ENCODE measurements at places on chromosomes 7 and 10.
A peak's percentile ranks its signal among the peaks of the same experiment; 100 is the strongest.

DNA sequence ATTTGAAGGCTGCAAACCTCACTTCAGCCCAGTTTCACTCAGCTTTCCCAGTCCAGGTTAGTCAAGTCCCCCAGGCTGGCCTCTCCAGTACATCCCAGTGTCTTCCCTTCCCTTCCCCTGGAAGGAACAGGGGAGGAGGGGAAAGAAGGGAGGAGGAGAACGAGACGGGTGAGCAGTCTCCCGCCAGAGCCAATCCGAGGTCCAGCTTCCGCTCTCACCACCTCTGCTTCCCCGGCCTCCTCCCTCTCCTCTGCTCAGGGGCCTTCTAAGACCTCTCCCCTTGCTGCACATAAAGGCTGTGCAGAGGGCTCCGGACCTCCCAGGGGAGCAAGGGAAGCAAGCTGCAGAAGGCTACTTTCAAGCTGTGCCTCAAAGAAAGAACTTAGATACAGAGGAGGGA lies 4.1 kb downstream of the ATG9B start:
- no peak for DNase-seq

DNA sequence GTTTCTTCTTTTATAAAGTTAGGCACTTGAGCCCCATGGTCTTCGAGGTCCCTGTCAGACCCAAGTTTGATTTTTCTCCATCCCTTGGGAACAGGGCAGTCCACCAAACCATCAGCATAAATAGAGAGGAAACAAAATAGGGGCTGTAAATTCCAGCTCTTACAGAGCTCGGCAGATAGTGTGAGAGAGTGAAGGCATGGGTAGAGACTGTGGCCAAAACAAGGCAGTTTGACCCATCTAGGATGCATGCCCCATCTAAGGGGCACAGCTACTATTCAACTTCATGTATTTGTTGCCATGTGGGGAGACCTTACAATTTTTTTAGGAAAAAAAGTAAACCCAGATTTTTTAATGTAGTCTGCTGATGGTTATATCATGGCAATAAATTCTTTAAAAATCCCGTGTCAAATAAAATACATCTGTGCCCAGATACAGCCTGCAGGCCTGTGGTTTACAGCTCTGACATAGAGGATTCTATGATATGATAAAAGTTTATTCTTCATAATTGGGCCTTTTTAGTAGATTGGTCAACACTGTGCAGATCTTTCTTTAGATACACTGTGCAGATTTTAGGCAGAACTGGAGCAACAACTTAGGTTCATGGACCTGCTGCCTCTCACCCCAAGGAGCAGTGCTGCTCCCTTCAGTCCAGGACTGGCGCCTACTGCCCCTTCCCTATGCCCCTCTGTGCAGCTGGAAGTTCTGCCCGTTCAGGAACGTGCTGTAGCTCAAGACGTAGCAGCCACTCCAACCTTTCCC lies 5.3 kb downstream of the PPP1R3C start:
- DNase-seq: no peak

DNA sequence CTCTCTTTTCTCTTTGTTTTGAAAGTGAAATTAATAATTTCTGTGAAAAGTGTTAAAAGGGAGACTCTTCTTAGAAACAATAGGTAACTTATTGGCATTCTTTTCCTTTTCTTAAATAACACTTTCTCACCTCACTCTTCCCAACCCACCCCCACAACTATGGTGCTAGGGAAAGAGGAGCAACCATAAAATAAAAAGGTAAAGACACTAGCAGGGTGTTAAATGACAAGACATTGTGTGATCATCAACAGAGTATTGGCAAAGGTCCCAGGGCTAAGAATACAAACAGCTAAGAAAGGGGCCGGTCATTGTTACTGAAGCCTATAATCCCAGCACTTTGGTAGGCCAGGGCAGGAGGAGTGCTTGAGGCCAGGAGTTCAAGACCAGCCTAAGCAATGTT lies 183.7 kb downstream of the NEBL start:
- no peak for DNase-seq

DNA sequence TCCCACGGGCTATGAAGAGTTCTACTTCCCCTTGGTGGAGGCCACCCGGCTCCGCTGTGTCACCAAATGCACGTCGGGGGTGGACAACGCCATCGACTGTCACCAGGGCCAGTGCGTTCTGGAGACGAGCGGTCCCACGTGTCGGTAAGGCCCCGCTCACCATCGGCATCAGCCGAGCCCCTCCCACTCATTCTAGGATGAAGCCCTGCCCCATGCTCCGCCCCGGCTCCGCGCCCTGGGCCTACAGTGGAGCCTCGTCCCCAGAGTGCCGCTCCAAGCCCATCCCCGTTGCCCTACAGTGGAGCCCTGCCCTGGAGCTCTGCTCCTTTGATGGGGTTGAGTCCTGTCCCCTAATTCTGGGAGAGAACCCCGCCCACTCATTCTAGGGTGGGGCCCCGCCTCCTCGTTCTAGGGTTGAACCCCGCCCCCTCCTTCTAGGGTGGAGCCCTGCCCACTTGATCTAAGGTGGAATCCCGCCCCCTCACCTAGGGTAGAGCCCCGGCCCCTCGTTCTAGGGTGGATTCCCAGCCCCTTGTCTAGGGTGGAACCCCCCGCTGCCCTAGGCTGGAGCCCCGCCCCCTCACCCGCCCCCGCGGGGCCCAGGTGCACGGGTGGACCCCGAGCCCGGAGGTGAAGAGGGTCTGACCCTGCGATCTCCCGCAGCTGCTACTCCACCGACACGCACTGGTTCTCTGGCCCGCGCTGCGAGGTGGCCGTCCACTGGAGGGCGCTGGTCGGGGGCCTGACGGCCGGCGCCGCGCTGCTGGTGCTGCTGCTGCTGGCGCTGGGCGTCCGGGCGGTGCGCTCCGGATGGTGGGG lies 3.4 kb upstream of the MUC12 start:
- DNase-seq: peak; percentile 49

DNA sequence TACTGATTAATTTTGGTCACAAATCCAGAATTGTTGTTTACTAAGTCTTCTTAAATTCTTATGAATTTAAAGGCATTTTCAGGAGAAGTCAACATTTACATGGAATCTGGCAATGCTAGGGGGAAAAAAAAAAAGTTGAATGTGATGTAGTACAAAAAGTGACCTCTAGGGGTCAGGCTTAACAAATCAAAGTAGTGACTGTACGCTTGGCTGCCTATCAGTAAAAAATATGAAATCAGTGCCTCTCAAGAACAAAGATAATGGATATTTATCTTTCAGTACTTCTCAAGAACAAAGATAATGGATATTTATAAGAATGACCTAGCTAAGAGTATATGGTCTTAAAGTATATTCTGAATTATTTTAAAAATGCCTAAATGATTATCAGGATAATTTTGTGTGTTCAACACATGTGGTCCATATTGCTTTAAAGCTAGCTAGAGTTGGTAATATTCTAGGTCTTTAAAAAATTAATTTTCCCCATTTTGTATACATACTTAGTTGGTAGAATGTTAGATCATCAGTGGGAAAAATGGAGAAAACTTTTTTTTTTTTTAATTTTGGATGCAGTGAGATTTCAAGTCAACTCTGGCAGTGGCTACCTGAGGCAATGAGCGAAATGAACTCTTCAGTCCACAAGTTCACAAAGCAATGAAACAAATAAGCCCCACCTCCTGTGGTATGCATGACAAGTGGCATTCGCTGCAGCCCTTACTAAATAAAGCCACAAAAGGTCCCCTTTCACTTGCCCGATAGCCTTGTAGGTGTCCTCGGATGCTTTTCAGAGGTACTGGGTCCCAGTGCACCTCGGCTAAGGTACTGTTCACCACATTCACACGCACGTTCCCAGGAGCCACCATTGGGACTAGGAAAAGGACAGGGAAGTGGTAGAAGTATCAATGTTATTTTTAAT lies 51.2 kb upstream of the LAMB4 start:
- no peak for DNase-seq

GRCh38 chr7:147413557-147413870 lies 1177.1 kb upstream of the C7orf33 start:
- DNase-seq: no peak

GRCh38 chr7:151438864-151439601 lies 908 bp downstream of the CRYGN start:
- no peak for DNase-seq

GRCh38 chr10:10958041-10958440 lies 59.6 kb upstream of the CELF2 start:
- no peak for DNase-seq

GRCh38 chr7:46814516-46815250 lies 767.2 kb downstream of the TNS3 start:
- DNase-seq: no peak

GRCh38 chr10:79320820-79321493 lies 26.3 kb upstream of the PPIF start:
- DNase-seq: peak; percentile 75

- DNase-seq: no peak
Measured at GRCh38 chr7:46218461-46219200, 297.6 kb upstream of the IGFBP3 start.

- DNase-seq: no peak
Measured at GRCh38 chr10:3807928-3808496, 23.0 kb upstream of the KLF6 start.

DNA sequence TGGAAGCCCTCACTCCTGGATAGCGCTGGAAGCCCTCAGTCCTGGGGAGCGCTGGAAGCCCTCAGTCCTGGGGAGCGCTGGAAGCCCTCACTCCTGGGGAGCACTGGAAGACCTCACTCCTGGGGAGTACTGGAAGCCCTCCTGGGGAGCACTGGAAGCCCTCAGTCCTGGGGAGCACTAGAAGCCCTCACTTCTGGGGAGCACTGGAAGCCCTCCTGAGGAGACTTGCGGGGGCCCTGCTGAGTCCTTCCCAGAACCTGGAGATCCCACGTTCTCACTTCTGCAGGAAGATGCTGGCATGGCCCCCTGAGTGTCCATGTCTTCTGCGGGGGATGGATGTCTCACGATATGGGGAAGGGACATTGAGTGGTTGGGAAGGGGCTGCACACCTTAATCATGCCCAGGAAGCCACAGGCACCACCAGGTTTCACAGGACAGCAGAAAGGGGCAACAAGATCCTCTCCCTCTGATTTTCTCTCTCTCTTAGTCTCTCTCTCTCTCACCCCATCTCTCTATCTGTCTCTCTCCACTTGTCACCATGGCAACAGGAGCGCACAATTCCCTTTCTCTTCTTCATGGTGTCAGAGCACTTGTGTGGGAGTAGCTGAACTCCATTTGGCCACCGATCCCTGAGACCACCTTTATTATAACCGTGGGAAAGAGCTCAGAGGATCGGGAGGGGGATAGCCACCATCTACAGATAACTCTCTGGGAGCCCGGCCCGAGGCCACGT lies 267.0 kb downstream of the TCERG1L start:
- DNase-seq: no peak

DNA sequence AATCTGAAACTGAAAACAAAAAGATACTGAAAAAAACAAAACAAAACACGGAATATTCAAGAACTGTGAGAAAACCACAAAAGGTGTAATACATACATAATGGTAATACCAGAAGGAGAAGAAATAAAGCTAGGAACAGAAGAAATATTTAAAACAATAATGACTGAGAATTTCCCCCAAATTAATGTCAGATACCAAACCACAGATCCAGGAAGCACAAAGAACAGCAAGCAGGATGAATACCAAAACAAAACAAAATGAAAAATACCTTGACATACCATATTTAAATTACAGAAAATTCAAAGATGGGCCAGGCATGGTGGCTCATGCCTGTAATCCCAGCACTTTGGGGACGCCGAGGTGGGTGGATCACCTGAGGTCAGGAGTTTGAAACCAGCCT lies 57.7 kb upstream of the PARD3 start:
- DNase-seq: no peak

DNA sequence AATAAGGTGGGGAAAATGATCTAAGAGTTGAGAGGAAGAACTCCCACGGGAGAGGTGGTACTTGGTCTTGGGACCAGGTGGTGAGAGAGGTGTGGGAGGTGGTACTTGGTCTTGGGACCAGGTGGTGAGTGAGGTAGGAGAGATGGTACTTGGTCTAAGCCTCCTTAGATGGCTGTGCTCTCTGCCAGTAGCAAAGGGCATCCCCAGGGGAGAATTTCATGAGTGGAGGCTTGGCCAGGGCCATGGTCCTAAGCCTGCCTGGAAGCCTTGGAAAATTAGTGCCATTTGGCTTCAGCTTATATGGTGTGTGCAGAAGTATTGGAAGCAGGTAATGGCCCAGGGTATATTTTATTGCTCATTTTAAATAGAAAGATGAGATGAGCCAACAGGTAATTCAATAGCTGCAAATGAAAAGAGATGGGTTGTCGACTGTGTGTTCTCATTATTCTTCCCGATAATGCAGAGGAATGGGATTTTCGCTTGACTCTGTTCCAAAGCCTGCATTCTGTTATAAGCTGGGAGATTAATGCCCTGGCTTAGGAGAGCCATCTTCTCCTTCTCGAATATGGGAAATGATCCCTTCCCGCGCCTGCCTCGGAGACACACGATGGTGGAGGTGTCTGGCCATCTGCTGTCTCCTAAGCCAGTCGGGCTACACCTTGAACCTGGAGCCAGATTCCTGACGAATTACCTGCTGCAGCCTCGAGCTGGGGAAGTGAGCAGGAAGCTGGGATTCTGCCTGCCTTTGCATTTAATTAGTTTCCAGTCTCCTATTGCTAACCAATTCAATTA lies 287.8 kb downstream of the GALNT17 start:
- DNase-seq: no peak

- DNase-seq: peak; percentile 32
Measured at GRCh38 chr10:11515596-11516430, 95.6 kb downstream of the USP6NL start.

- DNase-seq: no peak
Measured at GRCh38 chr7:28675429-28675828, 263.1 kb downstream of the CREB5 start.

DNA sequence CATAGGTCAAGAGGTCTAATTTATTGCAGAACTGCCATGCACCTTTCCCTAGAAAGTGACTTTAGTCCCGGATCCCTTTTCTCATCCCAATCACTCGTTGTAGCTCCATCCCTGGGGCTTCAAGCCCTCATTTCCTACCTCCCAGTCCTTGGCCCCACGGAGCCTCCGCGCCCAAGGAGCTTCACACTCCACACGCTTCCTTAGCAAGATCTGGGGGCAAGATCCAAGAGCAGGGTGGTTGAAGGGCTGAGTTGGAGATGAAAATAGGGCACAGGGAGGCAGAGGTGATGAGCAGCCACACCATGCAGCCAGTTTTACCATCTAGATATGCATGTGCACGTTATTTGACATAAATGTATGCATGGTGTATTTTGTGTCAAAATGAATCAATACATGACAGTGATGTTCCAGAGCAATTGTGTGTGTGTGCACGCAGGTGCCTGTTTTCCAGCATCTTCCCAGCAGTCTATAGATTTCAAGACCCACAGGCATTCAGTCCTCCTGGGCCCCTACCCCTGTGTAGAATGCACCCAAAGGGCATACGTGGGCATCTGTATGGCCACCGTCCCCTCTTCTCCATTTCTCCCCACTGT lies 6.0 kb upstream of the TRPV6 start:
- no peak for DNase-seq

GRCh38 chr7:69685293-69685631 lies 87.0 kb downstream of the AUTS2 start:
- DNase-seq: no peak

GRCh38 chr7:132672200-132672990 lies 96.1 kb upstream of the PLXNA4 start:
- DNase-seq: no peak

- no peak for DNase-seq
Measured at GRCh38 chr7:34143402-34143801, 238.1 kb downstream of the BMPER start.

GRCh38 chr10:132703419-132704007 lies 82.4 kb downstream of the NKX6-2 start:
- no peak for DNase-seq

- no peak for DNase-seq
Measured at GRCh38 chr10:3750854-3751253, 34.2 kb downstream of the KLF6 start.

Data from CD4-positive, alpha-beta T cell treated with Interleukin-15 for 1 hour (primary cell).